ENCODE measurements at places on chromosomes 1 and 21.

GRCh38 chr1:11211925-11212587 lies 22.9 kb downstream of the ANGPTL7 start:
- DNase-seq = peak; percentile 11

GRCh38 chr1:200774735-200775444 lies 36.2 kb downstream of the CAMSAP2 start:
- no peak for DNase-seq

- no peak for DNase-seq
Observed at GRCh38 chr1:232704256-232704655, 74.3 kb upstream of the SIPA1L2 start.

DNA sequence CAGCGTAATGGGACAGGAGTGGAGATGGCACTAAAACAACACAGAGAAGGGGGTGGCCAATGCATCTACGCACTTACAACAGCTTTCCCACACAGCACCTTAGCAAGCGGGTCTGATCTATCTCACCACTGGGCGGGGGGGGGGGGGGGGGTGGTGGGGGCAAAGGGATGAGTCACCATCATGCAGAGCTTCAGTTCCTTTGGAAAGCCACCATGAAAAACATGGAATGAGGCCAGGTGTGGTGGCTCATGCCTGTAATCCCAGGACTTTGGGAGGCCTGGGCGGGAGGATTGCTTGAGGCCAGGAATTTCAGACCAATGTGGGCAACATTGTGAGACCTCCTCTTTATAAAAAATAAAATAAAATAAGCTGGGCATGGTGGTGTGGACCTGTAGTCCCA lies 47.2 kb downstream of the KLHDC7A start:
- no peak for DNase-seq

DNA sequence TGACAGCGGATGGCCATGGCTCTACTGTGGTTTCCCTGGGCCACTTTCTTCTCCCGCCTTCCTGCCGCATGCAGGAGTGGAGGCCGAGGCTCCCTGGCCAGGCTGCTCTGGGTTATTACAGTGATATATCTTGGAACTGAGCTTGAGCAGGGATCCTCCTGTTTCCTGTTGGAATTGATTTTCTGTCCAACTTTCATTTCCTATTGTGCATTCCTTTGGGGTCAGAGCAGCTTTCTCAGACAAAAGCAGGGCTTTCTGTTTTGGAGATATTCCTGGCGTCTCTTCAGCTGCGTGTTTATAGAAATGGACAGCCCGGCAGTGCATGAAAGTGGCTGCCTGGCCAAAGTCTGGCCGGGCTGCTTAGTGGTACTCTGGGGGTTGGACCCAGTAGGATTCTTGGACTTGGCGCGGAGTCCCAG lies 146.4 kb downstream of the KIF26B start:
- no peak for DNase-seq

DNA sequence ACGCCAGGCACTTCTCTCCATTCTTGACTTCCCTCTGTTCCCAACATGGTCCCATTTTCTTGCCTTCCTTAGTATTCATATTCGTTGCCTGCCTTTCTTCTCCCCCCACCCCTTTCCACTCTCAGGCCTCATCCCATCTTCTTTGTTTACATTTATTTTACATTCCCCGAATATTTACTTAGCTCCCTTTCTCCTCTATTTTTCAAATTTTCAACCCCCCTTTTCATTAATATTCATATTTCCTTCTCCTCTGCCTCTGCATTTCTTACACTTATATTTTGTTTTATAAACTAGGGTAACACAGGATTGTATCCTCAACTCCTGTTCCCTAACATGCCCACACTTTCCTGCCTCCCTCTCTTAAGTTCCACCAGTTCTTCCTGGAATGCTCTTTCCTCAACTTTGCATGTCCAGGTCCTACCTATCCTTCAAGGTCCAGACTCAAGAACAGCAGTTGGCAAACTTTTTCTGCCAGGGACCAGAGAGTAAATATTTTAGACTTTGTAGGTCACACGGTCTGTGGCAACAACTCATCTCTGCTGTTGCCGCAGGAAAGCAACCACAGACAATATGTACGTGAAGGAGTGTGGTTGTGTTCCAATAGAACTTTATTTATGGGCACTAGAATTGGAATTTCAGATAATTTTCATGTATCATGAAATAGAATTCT lies 29.8 kb upstream of the A3GALT2 start:
- DNase-seq = no peak

- DNase-seq = no peak
Observed at GRCh38 chr1:205792481-205792881, 17.2 kb upstream of the RAB29 start.

DNA sequence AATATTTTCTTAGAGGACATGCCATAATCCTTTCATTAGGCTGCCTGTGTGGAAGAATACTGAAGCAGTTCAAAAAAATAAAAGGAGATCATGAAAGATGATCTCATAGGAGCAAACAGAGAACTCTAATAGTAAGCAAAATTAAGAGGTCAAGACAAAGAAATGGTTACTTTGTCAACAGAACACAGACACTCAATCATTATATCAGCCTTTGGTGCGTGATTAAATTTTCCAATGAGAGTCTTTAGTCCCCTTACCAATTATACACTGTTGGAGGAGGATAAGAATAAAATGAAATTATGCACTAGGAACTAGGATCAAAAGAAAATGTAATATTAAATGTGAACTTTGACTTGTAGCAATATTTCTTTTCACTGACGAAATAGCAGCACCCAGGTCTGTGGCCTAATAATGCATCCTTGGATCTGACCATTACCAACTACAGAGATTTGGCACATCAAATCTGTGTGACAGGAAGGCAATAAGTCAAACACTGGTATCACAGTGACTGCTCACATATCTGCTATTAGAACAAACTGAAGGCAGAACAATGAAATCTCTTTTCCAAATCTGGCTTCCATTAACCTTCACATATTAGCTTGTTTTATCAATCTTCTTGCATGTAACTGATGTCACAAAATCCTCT lies 1812.9 kb downstream of the PLA2G4A start:
- DNase-seq = no peak

DNA sequence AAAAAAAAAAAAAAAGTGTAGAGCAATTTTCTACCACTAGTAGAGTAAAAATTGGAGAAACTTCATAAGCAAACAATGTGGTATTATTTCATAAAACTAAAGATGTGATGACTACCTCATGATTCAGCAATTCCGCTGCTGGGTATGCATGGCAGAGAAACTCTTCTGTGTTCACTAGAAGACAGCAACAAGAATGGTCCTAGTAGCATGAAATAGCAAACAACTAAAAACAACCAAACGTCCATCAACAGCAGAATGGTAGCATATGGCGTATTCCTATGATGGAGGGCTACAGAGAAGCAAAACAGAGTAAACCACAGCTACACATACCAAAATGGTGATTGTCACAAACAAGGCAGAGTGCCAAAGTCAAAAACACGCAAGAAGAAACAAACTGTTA lies 18.9 kb downstream of the HTR1D start:
- DNase-seq = no peak

DNA sequence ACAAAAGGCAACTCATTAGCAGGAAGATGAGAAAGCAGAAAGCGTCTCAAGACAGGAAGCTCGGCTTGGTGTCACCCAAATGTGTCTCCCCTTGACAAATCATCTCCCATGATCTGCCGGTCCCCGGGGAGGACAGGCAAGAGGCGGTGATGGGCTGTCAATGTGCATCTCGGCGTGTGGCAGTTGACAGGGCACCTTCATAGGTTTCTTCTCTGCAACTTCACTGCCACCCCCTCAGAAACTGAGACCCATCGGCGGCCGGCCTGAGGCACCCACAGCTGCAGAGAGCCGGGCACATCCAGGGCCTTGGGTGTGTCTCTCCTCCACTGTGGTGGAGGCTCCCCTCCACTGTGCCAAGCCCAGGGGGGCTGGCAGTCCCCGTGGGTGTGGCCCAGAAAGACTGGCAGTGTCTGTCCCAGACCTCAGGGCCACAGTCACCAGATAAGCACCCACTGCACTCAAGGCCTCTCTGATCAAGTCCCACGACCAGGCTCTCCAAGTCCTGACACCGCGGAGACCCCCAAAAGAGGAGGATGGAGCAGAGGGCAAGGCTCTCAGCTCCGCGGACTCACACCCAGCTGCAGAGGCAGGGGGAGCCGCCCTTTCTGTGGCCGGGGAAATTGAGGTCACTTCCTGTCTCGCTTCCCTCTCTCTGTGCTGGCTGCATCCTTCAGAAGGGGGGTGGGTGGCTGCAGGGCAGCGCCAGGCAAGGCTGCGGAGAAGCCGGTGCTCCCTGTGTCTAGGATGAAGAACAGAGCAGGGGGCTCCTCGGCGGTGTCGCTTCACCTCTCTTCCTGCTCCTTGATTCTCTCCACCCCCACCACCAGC lies 39.6 kb upstream of the LBR start:
- no peak for DNase-seq

- no peak for DNase-seq
Observed at GRCh38 chr21:35252831-35253230, 203.7 kb upstream of the RUNX1 start.

DNA sequence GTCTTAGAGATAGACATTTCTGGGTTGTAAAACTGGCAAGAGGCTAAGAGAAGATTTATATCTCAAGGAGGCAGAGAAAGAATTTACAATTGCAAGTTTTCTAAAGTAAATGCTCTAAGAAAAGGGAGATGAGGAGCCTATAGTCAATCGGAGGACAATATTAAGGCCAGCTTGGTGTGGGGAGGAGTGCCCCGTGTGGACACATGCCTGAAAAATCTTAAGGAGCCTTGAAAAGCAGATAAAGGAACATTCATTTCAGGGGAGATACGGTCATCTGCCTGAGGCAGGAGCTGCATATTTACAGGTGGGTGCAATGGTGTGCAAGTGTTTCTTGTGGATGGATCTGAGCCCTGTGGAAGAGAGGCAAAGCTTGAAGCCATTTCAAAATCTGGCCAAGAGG lies 25.6 kb downstream of the FCRL2 start:
- DNase-seq = no peak

DNA sequence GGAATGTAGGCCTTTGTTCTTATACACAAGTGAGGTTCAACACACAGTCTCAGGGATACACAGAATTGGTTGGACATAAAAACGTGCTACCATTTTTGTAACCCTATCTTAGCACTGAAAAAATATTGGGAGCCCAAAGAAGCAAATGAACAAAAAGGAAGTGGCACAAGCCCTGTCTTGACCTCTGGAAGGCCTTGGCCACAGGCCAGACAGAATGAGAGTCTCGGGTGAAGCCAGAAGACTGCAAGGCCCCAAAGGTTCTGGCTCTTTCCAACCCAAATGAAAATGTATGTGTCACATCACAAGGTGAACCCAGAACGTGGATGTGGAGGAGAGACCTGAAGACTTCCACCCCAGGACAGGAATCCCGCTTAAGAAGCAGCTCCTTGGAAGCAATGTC lies 57.3 kb downstream of the PGBD5 start:
- DNase-seq = no peak

- DNase-seq = peak; percentile 71
Observed at GRCh38 chr21:45128613-45129188, 54.3 kb downstream of the ADARB1 start.

GRCh38 chr1:28982198-28982597 lies 67.8 kb downstream of the EPB41 start:
- DNase-seq = no peak

- DNase-seq = no peak
Observed at GRCh38 chr1:246785494-246786111, 61.4 kb downstream of the SCCPDH start.

DNA sequence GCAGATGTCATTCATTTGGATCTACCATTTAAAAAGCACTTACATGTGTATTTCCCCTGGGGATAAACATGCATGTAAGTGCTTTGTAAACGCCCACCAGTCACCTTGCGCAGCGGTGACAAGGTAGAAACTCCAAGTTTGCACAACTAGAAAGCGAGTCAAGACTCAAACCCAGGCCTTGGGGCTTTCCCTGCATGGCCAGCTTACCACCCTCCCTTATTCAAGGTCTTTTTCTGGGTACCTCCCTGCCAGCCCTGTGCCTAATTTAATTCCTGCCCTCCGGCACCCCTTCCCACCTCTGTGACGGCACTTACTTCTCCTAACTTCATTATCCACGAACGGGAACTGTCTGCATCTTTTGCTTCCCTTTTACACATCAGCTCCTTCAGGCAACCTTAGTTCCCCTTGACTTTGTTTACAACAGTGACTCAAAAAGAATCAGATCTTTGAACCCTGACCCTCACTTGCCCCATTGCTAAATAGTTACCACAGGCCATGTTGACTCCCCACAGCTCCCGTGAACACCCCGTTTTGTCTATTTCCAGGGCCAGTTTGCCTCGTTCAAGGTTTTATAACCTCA lies 138.3 kb upstream of the ETS2 start:
- no peak for DNase-seq

DNA sequence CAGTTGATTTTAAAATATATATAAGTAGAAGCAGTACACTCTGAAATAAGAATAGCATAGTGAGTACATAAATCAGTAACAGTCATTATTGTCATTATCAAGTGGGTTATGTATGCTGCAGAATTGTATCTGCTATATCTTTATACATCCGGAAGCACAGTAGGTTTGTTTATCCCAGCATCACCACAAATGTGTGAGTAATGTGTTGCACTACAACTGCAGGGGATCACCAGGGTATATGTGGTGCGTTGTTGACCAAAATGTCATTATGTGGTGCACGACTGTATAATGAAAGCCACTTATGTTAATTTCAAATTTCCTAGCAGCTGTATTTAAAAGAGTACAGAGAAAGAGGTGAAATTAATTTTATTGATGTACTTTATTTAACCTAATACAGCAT lies 87.7 kb upstream of the GADD45A start:
- peak; percentile 3 for DNase-seq

- DNase-seq = no peak
Observed at GRCh38 chr1:67405473-67406245, 24.5 kb downstream of the SERBP1 start.

GRCh38 chr1:115718011-115718754 lies 50.3 kb downstream of the CASQ2 start:
- no peak for DNase-seq

GRCh38 chr1:194447636-194448035 lies 1261.2 kb upstream of the B3GALT2 start:
- no peak for DNase-seq

DNA sequence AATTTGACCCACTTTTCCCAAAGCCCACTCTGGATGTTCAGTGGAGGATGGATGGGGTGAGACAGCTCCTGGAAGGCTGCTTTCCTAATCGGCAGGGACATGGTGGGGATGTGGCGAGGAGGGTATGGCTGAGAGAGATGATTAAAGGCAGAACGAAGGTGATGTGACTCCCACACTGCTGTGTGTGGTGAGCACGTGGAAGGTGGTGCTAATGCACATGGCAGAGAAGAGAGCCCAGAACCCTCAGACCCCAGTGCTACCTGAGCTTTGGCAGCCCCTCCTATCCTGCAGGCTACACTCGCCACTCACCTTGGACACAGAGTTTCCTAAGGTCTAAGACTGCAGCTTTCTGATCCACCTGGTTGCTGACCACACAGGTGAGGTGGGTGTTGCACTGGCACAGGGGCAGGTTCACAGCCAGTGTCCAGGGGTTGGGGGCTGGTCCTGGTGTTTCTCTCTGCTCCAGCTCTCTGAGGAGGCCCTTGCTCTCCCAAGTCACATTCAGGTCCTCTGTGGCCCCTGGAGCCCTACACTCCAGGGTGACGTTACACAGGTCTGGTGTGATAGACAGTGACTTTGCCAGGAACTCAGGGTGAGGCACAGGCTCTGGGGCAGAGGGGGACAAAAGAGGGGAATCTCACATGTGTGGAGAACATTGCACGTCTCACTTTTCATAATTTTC lies 151.4 kb upstream of the ETV3 start:
- DNase-seq = no peak

- no peak for DNase-seq
Observed at GRCh38 chr1:10773376-10773775, 23.1 kb downstream of the CASZ1 start.

Measured in NCI-H345 (cell line).